ENCODE measurements at places on chromosomes 5 and 9.

DNA sequence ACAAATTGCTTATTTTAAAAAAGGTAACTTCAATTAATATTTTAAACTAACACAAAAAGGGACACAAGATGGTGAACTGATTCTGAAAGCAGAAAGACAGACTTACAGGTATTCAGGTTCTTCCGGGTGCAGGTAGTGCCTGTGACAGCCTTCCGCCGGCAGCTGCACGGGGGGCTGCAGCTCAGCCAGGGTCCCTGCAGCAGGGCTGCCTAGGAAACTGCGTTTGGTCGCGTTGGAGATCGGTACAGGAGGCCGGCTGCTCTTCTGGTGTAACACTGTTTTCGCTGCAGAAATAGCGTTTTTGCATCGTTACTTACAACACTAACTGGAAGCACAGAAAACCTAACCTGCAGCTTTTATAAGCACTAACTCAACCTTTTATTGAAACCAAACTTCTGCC lies 80.0 kb downstream of the CAMSAP1 start:
- DNase-seq: no peak

DNA sequence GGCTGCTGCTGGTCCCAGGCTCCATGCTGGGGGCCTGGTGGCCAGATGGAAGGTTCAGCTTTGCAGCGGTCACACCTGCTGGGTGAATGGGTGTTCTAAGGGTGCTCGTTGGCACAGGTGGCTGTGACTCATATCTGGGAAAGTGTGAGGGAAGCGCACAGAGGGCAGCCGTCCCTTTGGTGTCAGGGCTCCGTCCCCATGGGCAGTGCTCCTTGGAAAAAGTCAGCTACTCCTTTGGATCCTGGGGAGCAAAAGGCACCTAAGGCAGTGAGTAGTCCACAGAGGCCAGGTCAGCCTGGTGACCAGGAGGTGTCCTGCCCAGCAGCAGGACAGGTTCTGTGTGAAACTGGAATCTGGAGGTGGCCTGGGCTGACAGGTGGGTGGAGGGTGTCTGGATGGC lies 18.4 kb upstream of the GBGT1 start:
- DNase-seq: no peak

DNA sequence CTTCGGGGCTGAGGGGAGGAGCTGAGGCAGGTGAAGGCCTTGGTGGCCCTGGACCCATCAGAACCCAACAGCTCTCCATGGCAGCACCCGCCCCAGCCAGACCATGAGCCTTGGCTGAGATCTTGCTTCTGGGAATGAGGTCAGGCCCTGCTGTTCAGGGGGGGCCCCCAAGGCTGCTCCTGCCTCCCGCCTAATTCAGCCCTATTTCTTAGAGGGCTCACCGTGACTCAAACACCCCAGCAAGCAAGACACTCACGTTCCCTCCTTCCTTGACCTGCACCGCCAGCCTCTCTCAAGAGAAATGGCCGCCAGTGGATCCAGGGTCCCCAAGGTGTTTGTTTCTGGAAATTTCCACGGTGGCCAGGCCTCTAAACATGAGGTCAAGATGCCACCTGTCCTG lies 61.4 kb upstream of the PPP1R26 start:
- DNase-seq: no peak

DNA sequence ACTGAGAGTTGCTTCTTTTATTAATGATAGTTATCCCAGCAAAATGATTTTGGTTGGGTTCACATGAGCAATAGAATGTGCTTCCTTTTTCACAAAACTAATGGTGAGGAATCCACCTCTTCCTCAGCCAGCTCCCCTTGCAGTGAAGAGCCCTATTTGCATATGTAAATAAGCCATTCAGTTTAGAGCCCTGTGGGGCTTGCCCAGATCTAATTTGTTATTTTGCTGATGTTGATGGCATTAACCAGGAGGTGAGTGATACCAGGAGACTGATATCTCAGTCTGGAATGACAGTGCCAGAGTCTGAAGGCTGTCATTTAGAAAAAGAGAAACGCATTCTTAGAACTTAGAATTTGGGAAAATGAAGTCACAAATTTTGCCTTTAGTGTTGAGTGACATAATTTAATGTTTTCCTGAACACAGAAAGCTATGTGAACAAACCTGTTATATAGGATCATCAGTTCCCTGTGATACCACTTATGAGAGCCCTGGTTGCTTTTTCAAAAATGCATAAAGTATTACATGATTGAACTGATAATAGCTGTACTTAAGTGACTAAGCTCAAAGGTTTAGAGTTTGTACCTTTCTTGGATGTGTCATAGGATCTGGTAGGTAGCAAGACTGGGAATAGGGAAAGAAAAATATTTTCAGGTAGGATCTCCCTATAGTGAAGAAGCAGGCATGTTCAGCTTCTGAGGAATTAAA lies 271.6 kb downstream of the MAST4 start:
- DNase-seq: no peak

GRCh38 chr9:95363051-95363841 lies 45.7 kb upstream of the FANCC start:
- DNase-seq: no peak

DNA sequence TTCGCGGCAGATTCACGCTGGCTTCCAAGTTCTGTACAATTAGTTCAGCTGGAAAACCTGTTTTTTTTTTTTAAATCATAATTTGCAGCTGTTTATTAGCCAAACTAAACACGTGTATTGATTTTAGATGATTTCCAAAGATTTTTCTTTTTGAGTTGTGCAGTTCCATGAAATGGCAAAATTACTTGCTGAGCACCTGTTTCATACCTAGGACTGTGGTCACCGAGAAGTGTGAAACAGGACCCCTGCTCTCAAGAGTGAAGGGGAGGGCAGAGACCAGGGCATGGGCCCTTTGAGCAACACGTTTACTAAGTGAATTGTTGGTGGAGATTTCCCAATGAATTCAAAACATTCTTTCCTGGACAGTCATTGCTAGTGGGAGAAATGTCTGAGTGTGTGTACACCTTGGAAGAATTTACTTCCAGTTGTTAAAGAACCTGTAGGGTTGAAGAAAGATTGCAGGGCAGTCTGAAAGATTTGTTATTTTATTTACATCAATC lies 688 bp downstream of the SNX24 start:
- peak; percentile 14 for DNase-seq

- DNase-seq: no peak
These were observed 34.6 kb upstream of the WDR38 start for GRCh38 chr9:124818431-124819281.

DNA sequence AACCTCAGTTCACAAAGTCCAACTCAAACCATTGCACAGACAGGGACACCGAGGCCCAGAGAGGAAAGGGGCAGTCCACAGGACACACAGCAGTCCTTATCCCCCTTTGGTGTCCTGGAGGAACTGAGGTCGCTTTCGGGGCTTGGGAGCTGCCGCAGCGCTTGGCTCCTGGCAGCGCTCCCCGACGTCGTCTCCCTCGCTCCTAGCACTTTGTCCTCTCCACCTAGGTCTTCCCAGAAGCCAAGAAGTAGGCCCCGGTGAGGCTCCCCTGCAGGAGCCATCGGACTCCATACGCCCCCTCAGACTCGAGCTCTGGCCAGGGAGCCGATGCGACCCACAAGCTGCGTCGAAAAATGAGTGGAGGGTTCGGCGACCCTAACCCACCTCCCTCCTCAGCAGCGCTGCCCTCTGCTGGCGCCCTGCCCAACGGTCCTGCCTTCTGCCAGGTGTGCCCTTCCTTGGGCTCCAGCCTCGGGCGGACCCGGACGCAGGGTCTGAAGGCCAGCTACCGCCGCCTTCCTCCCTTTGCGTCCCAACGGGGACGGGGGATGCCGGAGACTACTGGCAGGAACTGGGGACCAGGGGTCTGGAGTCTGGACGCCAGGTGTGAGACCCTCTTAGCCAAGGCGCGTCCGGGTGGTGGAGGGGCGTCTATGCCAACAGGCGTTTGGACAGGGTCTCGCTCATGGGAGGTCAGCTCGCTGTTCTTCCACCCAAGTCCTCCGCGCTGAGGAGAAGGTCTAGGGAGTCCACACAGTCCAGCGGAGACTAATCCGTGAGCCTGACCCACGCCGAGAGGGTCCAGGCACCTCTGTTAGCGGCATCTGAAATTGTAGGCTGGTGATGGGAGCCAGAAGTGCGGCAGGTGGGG lies 2.1 kb upstream of the PRDM12 start:
- peak; percentile 35 for DNase-seq

DNA sequence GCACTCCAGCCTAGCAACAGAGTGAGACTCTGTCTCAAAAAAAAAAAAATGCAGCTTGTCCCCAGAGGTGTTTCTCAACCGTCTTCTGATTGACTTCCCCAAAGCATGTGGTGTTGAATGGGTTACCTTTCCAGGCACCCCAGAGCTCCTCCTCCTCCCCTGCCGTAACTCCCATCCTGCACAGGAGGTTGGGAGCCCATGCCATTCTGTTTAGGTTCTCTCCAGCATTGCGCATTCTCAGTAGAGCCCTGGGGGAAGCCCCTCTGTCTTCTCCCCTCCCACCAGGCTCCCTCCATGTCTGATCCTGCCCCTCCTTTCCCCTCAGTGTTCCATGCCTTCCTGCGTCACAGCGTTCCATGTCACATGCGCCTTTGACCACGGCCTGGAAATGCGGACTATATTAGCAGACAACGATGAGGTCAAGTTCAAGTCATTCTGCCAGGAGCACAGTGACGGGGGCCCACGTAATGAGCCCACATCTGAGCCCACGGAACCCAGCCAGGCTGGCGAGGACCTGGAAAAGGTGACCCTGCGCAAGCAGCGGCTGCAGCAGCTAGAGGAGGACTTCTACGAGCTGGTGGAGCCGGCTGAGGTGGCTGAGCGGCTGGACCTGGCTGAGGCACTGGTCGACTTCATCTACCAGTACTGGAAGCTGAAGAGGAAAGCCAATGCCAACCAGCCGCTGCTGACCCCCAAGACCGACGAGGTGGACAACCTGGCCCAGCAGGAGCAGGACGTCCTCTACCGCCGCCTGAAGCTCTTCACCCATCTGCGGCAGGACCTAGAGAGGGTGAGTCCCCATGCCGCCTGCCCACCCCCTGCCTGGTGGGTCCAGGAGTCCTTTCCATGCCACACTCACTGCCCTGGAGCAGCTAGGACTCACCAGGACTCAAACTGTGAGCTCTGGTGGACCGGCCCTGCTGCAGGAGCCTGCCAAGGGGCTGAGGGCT lies 40.6 kb downstream of the JADE2 start:
- no peak for DNase-seq

DNA sequence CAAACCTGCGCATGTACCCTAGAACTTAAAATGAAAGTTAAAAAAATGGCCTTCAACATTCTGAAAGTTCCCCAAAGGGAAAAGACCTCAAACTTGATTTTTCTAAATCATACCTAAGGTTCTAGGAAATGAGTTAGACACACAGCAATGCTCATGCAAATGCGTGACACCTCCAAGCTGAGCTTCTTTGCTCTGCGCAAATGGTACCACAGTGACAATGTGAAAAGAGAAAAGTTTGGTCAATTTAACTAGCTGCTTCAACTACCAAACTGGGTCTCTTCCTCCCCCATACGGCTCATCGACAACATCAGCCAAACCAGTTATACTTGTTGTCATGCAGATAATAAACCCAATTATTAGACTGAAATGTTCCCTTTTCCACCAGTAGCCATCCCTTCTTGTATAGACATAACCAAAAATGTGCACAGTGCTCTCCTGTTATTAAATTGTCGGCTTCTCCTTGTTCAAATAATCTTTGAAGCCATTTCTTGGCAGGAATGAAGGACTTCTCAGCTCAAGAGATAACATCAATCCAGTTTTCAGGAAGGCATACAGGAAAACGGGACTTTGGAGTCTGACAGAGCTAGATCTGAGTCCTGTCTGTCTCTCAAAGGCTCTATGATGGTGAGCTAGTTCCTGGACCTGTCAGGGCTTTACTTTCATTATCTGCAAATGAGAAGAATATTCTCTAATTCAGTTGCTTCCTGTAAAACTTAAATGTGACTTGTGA lies 185.6 kb upstream of the NR3C1 start:
- no peak for DNase-seq

- no peak for DNase-seq
These were observed 395.3 kb downstream of the OSTF1 start for GRCh38 chr9:75483636-75484035.

- DNase-seq: no peak
These were observed 330.2 kb downstream of the OSTF1 start for GRCh38 chr9:75418518-75418917.
